ENCODE measurements at places on chromosomes 4 and X. TPM values are rescaled to one million over a fixed set of nuclear protein-coding genes. Genes with fewer than 3 reads are reported as not detected.

GRCh38 chr4:72118017-72118416 lies 86.2 kb downstream of the NPFFR2 start:
- no peak overlapping the region for H3K4me3 ChIP-seq
- H3K27ac ChIP-seq = no peak overlapping the region
- no peaks in the 10 kb centered on the region for H3K27me3 ChIP-seq
- DNase-seq = no peak
- H3K4me1 ChIP-seq = no peaks in the 10 kb centered on the region

DNA sequence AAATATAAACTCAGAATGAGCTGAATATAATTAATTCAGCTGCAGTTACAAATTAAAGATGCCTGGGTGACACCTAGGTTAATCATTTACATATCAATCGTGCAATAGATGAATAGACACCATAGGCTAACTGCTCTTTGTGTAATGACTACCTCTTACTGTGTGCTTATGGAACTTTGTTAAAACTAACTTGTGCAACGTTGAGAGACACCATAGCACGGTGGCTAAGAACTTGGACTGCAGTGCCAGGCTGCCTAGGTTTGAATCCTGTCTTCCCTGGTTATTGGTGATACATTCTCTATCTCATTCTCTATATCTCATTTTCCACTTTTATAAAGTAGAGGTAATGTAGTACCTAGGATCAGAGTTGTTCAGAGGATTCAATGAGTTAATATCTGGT lies 46.9 kb downstream of the SMAD1 start:
- peaks cover 7% of the 10 kb centered on the region for H3K4me1 ChIP-seq
- H3K36me3 ChIP-seq = no peaks in the 10 kb centered on the region
- H3K4me3 ChIP-seq = no peak overlapping the region
- no peaks in the 10 kb centered on the region for H3K27me3 ChIP-seq

DNA sequence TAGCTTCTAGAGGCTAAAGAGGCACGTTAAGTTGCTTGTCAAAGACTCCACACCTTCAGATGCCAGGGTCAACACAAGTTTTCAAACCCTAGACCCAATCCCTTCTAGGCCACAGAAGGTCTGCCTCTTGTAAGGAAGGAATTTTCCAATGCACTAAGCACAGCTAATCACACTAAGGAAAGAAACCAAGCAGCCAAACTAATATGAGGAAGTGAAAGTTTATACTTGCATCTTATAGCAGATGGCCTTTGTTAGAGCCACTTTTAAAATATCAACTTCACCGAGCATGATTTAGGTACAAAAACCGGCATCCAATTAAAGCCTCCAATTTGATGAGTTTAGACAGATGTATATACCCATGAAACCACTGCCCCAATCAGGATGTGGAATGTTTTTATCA lies 9.9 kb downstream of the FHL1 start:
- DNase-seq = no peak
- H3K27ac ChIP-seq = no peak overlapping the region
- peaks cover 10% of the 10 kb centered on the region for H3K4me1 ChIP-seq
- no peak overlapping the region for H3K4me3 ChIP-seq

DNA sequence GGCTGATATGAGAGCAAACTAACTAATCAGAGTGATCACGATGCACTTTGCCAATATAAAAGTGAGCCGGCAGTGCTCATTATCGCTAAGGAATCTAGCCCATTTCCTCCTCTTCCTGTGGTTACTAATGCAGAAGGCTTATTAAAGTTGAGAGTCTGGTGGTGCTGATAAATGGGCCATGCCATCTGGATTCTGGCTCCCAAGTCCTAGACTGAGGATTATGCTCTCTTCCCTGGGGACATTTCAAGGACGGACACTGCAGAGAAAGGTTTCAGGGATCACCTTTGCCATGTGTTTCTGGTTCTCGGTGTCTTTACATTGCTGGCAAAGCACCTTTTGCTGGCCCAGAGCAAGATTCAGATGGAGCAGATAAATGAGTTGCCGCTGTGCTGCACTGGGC lies 85.3 kb downstream of the RTL5 start:
- no peak overlapping the region for H3K27ac ChIP-seq
- no peaks in the 10 kb centered on the region for H3K36me3 ChIP-seq
- no peak for DNase-seq
- no peak overlapping the region for H3K4me3 ChIP-seq
- H3K4me1 ChIP-seq = peaks cover 8% of the 10 kb centered on the region

Gene SLC26A1
- not detected for total RNA-seq
